ENCODE measurements at places on chromosomes 3 and 15.
A peak's percentile ranks its signal among the peaks of the same experiment; 100 is the strongest.

GRCh38 chr3:126718561-126719445 is 14.8 kb downstream of the CHCHD6 start:
- DNase-seq = no peak

DNA sequence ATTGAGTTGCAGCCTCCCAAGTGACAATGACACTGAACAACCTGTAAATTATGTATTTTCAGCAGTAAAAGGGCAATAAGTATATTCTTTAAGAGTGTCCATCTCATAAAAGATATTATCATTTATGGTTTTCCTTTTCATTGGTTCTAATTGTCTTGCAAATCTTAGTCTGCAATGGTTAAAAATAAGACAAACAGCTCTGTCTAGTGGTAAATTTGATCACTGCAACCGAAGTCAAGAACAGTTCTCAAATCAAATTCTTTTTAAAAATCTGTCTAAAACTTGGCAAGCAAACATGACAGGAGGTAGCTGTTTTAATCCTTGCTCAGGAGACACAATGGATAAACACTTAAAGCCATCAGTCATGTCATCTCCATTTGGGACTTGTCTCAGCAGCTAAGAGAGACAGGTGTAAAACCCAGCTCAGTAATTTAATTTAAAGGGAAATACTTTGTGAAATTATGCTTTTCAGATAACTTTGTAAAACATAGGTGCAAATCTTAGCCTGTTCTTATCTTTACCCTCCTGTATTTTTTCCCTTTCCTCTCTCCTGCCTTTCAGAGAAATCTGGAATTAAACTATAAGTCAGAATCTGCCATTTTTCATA is 150.3 kb upstream of the ARHGEF26 start:
- DNase-seq = peak; percentile 44

GRCh38 chr3:32706348-32707025 is 21.5 kb downstream of the CNOT10 start:
- peak; percentile 29 for DNase-seq

- peak; percentile 18 for DNase-seq
These were observed 393.1 kb upstream of the ATP11B start for GRCh38 chr3:182399978-182400737.

GRCh38 chr3:194275721-194276120 is 75.4 kb downstream of the CPN2 start:
- DNase-seq = no peak

DNA sequence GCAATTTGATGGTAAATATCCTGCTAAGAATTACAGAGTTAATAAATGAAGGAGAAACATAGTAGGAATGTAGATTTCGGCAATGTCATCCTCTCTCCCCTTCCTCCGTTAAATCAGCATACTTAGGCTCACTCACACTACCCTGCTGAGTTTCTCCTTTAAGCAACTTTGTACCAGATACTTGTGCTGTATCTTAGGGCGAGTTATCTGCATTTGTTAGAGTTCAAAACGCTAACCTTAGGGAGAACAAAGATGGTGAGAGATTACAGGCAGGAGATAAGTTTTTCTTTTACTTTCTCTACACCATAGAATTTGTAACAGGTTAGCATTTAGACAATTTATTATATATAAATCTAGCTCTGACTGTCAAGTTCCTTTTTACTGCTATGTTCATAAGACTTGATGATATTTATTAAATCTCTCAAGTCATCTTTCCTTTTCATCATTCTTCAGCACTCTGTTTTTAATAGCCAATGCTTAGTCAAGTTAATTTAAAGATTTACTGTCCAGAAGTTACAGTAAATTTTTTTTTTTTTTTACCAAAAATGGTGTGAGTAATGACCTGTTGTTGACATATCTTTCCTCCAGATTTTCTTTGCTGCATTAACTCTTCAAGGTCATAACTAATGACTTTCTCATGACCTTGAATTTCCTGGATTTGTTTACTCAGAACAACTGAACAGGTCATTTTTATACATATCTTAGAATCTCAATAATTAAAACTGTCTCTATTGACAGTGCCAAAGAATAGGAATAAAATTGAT is 22.2 kb downstream of the SUCNR1 start:
- DNase-seq = no peak

DNA sequence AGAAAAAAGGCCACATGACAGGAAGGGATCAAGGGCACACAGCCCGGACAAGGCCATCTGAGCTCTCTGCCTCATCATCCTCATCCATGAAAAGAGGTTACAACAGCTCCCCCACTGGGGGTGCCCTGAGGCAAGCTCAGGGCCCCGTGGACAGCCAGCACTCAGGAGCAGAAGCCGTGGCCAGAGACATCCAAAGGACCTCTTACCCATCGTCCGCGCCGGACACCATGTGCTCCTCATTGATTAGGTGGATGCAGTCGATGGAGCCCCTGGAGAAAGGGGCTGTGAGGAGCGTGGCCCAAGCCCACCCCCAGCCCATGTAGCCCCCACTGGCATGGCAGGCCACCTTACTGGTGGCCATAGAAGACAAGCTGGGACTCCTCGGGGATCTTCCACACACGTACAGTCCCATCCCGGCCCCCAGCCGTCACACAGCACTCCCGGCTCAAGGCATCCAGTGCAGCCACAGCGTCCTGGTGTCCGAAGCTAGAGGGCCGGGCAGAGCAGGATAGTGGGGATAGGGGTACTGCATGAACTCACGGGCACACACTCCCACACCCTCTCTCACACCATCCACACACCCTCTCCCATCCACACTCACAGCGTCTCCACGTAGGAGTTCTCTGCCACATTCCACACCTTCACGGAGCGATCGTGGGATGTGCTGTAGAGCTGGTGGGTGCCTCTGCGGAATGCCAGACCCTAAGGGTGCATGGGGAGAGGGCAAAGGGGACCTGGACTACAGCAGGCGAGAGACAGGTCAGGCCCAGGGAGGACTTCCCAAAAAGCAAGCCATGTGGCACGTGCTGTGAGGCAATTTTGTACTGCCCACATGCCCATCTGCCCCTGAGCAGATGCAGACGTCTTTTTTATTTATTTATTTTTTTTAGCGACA is 6.5 kb downstream of the RRP9 start:
- no peak for DNase-seq

GRCh38 chr3:175422744-175423143 is 563.6 kb downstream of the NAALADL2 start:
- DNase-seq = peak; percentile 35

DNA sequence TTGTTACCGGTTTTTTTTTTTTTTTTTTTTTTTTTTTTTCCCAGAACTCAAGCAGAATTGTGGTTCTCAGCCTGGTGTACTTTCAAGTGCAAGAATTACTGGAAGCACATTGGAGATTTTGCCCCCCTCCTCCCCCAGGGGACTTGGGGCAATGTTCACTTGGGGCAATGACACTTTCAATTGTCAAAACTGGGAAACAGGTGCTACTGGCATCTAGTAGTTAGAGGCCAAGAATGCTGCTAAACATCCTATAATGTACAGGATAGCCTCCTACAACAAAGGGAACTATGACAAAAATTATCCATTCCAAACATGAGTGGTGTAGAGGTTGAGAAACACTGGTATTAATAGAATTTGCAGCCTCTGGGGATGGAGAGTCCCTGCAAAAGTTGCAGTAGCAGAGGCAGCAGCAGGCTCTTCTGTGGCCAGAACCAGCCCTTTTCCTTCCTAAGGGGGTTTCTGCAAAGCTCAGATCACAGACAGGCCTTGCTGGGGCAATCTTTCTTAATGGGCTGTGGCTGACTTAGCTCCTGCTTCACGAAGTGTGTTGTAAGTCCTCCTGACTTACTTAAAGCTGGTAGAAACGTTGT is 144.3 kb upstream of the MRPS22 start:
- no peak for DNase-seq

GRCh38 chr15:98951493-98952320 is 55.9 kb downstream of the PGPEP1L start:
- no peak for DNase-seq

DNA sequence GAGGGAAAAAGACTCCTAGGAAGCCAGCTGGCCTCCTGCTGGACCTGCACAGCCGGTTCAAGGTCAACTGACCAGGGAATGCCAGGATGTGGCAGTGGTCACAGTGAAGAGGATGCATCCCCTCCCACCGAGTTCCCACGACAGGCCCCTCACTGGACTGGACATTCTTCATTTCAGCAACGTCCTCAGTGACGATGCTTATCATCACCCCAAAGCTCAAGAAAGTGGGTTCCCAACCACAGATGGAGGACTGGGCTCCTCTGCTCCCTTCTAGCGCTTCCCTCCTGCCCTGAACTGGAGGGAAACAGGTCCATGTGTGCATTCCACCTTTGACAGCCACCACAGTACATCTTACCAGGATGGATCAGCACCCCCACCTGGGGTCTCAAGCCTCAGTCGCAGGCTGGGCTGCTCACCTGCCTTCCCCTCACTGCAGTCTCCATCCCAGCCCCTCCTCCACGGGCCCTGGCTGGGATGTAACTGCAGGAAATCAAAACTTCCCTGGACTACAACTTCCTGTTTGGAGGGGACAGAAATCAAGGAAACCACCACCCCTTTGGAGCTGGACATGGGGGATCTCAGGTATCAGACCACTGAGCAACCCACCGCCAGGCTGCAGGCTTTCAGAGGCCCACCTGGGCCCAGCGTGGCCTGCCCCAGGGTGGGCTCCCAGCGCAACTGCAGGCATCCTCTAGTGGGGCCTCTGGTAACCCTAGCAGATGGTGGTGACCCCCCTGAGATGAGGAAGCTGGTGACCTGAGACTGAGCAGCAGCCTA is 7.3 kb downstream of the CALML4 start:
- no peak for DNase-seq

GRCh38 chr15:89195836-89196235 is 25.5 kb downstream of the RLBP1 start:
- DNase-seq = no peak

DNA sequence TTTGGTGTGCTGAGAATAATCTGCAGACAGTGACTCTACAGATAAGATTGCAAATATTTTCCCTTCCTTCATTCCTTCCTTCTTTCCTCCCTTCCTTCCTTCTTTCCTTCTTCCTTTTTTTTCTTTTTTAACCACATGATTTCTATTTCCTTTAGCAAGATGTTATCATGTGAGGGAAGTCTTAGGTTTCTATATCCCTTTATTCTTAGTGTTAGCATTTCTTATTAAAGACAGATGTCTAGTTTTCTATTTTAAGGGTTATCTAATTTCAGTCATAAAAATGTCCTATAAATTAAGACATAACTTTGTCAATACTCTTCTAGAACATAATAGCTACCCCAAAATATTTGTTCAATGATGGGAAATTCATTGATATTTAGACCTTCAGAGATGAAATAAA is 470.9 kb downstream of the LPP start:
- DNase-seq = no peak

GRCh38 chr3:15330031-15330596 is 2.3 kb downstream of the SH3BP5 start:
- no peak for DNase-seq

GRCh38 chr3:116179091-116179490 is 266.2 kb downstream of the LSAMP start:
- no peak for DNase-seq

DNA sequence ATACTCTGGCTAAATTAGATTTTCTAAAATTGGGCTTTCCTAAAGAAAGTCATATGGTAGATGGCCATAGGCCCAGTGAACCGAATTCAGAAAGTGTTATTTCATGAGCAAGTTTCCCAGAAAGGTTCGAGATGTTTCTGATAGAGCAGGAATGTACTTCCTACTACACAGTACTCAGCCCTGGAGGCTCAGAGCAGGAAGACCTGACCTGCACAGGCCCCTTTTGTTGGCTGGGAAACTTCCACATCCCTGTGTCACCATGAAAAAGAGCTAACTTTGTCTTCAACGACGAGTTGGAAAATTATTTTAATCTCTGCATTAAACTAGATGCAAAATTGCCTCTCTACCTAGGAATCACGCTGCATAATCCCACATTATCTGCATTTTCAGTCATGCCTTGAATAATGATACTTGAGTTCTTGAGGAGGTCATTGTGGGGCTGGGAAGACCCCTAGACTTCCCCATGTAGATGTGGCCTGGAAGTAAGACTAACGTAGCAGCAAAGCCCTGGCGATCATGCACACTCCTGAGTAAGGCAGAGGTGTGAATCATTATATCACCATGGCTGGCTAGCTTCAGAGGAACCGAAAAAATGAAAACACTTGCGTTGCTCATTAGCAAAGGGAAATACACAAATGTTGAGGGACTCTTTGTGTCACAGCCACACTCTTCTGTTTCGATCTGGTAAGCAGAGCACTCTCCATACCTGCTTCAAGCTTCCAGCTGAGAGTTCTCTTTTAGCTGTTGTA is 47.1 kb downstream of the CMTM7 start:
- DNase-seq = peak; percentile 51

DNA sequence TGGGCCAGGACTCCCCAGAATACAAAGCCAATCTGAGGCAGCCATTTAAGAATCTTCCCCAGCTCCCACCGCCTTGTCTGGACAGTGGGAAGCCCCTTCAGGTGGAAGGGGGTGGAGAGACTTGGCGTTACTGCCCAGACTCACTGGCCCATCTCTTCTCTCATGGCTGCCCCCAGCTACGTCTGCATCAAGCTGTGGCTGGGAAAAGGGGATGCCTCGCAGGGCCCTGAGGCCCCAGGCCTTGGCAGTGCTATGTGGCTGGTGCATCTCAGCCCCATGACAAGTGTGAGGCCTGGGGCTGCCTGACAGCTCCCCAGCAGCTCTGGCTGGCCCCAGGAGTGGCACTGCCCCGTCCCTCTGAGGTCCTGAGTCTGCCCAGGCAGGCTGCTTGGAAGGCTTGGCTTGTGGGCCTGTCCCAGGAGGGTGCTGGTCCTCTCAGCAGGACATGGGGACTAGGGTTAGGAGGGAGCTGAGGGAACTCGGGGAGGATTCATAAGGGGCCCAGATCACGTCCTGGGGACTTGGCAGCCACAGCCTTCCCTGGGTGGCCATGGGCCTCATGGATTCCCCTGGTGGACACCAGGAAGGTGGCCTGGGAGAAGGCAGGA is 20.2 kb upstream of the SLC41A3 start:
- no peak for DNase-seq

All from bronchial epithelial cell (primary cell).